ENCODE measurements at places on chromosomes 16 and 17.

DNA sequence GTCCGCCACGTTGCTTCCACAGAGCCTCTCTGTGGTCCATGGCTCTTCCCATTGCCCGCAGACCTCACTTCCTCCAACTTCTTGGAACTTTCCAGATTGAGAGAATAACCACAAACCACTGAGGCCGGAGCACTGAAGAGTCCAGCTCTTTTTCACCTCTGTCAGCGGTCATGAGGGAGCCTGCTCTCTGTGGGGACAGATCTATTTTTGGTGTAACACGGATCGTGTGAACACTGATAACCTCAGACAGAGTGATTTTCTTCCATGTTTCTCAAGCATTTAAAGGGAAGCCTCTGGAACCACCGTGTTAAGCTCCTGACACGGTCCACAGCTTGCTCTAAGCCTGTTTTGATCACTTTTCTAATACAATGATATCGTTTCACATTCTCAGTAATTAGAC is 49.7 kb downstream of the NTN1 start:
- no peak for DNase-seq

GRCh38 chr16:50024207-50024606 is 818 bp upstream of the CNEP1R1 start:
- DNase-seq, result no peak

GRCh38 chr16:79164388-79164995 is 436.0 kb downstream of the MAF start:
- DNase-seq, result no peak

DNA sequence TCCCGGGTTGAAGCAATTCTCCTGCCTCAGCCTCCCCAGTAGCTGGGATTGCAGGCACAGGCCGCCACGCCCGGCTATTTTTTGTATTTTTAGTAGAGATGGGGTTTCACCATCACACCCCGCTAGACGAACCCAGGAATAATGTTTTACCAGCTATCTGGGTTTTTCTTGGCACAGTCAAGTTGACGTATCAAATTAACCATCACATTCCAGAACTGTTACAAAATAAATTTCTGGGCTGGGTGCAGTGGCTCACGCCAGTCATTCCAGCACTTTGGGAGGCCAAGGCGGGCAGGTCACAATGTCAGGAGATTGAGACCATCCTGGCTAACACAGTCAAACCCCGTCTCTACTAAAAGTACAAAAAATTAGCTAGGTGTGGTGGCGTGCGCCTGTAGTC is 501.2 kb downstream of the SHISA9 start:
- no peak for DNase-seq

GRCh38 chr17:45660474-45660873 is 123.6 kb upstream of the CRHR1 start:
- no peak for DNase-seq

DNA sequence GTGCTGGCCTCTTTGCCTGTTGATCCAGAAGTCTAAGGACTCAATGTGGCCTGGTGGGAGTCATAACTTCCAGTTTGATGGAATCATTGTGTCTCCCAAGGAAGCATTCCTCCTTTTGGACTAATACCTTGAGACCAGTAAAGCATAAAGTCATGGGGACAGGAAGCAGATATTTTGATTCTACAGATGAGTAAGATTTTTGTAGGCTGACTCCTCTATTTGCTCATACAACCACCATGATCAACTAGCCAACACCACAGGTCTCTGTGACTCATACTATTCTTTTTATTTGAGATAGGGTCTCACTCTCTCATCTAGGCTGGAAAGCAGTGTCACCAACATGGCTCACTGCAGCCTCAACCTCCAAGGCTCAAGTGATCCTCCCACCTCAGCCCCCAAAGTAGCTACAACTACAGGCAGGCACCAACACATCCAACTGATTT is 6.2 kb downstream of the MT2A start:
- peak; percentile 46 for DNase-seq

DNA sequence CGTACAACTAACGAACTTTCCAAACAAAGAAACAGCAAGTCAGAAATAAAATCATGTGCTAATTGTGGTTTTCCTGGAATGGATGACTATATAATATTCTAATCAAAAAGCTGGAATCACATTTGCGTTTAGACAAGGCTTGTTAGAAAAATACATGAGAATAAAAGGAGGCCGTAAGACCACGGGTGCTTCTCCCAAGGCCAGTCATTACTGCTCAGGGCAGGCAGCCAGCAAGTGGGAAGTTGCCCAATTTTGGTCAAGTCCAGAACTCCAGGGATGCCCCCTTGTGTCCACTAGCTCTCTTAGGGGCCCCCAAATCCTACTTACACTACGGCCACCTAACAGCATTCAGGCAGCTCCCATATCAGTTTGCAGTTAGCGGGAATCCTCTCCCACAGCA is 25.9 kb upstream of the LYRM9 start:
- DNase-seq, result no peak

DNA sequence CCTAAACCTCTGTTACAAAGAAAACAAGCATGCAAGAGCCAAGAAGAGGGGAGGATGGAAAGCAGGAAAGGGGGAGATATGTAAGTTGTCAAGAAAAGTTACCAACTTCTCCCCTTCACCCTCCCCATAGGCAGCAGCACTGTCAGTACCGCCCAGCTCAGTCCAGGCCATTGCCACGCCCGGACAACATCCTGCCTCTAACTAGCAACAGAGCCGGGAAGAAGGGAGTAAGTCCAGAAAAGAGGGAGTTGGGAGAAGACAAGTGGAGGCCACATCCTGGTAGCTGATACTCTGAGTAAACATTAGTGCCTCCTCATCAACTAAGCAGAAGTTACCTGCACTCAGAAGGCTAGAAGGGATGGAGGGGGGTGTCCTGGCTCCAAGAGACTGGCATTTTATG is 113.6 kb downstream of the SMG6 start:
- DNase-seq, result no peak

DNA sequence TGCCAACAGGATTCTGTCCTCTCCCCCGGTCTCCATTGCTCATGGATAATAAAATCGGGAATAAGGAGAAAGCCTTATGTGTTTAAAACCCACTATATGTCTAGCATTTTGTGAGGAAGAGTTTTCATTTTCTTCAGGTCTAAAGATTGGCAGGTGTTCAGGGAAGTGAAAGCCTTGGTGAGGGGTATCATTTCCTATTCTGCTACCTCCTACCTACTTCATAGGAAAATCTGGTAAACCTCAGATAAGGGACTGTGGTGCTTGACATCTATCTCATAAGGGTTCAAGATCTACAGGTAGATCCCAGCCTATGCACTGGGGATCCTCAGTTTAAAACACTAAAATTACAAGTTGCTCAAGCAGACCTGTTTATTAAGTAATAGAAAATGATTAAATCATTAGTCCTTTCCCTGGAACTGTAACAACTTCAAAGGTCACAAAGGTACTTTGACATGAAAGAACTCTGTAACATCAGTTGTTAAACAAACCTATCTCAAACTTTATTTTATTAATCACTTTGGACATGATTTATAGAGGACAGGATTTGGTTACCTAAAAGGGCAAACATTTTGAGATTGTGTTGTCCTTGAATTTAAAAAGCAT is 6.5 kb downstream of the MOSMO start:
- DNase-seq, result no peak

DNA sequence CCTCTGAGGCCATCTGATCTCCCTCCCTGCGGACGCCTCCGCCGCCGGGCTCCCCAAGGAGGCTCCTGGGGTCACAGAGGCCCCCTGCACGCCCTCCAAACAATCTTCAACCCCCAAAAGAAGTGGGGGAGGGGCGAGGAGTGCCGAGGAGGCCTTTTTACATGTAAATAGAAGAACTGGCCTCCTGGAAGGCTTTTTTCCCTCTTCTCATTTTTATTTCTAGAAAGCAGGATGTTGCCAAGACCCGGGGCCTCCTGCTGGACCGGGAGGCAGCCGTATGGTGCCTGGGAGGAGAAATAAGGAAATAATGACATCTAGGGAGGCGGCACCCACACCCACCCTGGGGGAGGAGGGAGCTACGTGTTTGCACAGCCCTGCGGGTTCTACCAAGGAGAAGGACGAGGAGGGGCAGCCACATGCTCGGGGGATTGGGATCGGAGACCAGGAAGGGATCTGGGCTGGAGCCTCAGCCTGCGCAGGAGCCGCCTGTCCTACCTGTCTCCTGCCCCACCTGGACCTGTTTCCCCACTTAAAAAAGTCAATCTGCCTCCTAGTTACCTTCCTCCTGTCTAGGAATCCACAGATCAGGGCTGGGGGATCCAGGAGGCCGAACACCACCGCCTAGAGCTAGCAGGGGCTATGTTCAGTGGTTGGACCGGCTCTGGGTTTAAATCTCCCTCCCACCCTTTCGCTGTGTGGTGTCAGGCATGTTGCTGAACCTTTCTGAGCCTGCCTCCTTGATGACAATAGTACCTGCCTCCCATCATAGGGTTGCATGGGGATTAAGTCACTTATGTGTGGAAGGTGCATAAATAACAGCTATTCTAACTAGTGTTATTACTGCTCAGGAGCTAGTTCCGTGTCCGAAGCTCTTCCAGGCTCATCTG is 175.7 kb upstream of the GSE1 start:
- no peak for DNase-seq

- DNase-seq, result no peak
These were observed 24.9 kb downstream of the HMOX2 start for GRCh38 chr16:4501071-4501478.

DNA sequence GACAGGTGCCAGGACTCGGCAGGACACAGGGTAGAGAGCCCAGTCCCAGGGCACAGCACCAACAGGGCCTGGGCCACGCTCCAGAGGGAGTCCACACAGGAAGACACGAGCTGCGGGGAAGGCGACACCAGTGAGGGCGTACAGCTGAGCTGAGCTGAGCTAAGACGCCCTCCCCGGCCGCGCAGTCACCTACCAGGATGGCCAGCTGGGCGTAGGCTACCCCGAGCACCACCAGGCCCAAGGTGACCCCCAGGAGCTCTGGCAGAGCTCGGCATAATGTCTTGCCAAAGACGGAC is 42.6 kb downstream of the TSC2 start:
- no peak for DNase-seq

DNA sequence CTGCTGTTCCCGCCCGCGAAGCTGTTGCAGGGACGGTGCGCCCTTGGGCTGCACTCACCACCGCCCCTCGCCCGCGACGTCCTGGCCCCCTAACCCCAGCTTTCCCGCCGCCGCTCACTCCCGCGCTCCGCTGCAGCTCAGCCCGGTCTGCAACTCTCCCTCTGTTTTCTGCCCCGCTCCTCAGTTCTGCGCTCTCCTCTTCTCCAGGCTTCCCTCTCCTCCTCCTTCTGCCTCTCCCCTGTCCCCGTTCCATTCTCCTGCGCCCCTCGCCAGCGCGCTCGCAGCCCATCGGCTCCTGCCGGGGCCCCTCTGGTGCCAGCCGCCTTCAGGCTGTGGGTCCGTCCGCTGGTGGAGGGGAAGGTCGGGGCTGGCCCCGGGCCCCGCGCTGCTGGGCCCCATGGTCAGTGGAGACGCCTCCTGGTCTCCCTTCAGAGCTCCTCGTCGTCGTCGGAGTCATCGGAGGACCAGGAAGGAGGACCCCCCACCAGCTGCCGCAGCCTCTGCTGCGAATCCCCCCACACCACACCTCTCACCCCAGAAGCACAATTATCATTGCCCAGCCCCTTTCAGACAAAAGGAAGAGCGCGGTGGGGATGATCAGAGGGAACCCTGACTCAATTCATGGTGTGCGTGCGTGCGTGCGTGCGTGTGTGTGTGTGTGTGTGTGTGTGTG is 223.2 kb upstream of the FOXF1 start:
- DNase-seq, result no peak

Measured in stimulated activated CD4-positive, alpha-beta T cell treated with anti-CD3 and anti-CD28 coated beads, Interleukin-1b, Interleukin-23, amount 100 ng/mL, for 48 hours (primary cell).